ENCODE measurements at places on chromosomes 5 and 9.

- no peak for DNase-seq
Observed at GRCh38 chr5:177302354-177303110, 987 bp downstream of the RAB24 start.

DNA sequence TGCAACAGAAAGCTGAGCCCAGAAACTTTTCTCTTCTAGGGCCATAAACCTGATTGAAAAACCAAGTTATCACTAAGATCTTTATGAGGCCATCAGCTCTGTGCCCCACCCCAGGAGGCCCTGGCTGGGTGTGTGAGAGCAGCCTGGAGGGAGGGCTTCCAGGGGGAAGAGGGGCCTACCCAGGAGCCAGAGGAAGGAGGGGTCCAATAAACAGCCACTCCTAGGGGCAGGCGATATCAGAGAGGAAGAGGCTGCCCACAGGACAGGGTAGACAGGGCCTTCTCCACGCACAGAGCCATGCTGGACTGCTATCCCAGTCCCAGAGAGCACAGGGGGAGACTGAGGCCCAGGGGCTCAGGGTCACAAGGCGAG is 4.5 kb upstream of the CDX1 start:
- DNase-seq, result no peak

DNA sequence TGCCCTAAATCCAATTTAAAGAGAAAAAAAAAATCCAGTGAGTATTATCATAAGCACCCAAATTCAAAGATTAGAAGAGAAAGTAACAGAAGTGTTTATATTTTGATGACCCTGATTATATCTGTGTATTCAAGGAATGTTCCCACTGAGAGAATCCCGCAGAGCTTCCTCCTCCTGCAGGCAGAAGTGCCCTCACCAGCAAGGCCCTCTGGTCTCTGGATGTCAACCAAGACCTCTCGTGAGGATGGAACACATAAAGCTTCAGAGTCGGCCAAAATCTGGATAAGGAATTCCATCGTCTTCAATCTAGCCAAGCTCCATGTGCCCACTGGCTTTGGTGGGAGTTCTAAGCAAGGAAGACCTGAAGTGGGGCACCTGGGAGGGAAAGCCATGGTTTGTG is 18.1 kb downstream of the PTCH1 start:
- DNase-seq, result no peak

GRCh38 chr9:109509611-109510010 is 11.5 kb upstream of the PTPN3 start:
- DNase-seq, result no peak

- no peak for DNase-seq
Observed at GRCh38 chr9:128528445-128529160, 23.8 kb upstream of the SPTAN1 start.

DNA sequence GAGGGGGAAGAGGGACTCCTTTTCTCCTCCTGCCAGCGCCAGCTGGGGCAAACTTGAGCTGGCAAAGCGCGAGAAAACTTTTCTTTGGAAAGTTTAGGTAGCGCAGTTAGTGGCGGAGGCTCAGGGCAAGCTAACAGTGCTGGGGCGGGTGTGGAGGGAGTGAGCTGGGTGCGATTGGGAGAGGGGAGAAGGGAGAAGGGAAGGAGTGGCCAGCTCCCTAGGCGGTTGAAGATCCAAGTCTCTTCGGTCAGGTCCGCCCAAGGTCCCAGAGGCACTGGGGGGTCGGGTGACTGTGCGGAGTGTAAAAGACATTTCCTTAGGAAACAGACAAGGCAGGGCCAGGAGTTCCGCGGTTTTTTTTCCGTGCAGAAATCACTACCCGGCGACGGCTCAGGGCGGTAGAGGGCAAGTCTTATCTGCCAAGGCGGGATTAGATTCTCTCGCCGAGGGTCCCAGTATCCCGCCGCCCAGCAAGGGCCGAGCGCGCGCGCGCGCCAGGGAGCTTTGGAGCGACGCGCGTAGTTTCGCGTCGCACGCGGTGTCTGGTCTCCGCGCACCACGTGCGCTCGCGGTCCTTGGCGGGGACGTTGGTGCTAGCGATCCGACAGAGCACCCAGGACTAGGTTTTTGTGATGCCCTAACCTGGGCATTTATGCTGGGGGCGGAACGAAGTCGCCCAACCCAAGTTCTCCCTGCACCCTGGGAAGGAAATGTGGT is 33.6 kb upstream of the NFIB start:
- DNase-seq, result no peak

- no peak for DNase-seq
Observed at GRCh38 chr9:110532908-110533665, 46.5 kb downstream of the SVEP1 start.

DNA sequence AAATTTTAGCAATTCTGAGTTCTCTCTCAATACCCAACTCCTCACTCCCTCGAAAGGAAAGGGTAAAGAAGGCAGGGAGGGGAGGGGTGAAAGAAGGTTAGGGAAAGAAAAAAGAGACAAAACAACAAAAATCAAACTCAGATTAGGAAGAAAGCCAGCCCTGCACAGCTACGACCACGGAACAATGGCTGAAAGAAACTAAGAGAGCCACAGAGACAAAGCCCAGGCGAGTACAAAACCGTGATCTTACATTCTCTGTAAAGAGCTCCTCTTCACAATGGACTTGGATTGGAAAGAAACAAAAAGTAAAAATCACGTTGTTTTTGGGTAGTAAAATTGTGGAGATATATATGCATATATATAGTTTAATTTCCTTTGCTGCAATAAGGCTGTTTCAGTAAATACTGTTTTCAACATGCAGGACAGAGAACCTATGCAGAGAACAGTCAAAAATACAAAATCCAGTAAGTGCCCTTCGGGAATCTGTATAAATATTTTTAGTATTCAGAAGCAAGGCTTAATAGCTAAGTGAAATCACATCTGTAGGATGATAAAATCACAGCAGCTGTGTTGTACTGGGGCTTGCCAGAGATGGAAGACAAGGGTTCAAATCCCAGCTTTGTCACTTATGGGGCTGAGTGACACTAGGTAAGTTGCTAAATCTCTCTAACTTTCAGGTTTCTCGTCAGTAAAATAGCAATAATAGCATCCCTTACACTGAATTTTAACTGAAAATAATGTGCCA is 16.9 kb downstream of the PSMB7 start:
- DNase-seq, result no peak

DNA sequence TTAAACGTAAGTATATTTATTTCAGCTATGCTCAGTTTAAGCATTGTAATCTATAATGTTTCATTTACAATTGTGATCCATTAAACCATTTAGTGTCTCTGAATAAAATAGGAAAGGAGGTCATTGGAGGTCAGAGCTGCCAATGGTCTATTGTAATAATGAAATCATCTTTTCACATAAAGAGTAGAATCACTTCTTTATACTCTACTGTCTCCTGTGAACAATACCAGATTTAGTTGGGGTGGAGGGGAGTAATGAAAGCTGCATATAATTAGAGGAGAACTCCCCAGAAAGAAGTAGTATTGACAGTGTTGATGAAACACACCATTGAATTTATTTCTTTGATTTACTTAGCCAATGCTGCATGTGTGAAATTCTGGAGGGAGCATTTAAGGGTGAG is 35.1 kb upstream of the ZFYVE16 start:
- DNase-seq, result no peak

DNA sequence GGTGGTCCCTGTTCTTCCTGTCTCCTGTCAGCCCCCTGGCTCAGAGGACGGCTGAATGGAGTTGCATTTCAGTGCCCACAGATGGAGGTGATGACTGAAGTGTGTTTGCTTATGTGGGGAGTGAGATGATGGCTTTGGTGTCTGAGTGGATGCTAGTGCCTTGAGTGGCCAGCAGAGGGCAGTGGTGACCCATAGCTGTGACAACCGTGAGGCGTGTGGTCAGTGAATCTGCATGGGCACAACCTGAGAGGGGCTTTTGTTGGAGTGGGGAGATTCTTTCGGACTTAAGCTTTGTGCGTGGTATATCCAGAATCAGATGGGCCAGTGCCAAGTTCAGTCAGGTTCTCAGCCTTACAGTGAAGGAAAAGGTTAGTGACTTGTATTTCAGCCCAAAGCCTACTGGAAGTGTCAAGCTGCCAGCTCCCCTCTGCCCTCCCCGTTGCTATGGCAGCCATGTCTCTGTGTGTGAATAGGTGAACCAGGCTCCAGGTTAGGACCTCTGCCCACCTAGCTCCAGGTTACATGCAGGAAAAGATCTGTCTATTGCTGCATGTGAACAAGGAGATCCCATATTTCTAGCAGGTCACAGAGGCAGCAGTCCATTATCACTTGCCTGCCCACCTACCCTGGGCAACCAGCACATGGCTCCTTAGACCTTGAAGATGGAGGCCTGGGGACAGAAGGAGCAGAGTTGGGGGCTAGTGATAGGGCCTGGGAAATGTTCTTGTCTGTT is 14.7 kb upstream of the CXXC5 start:
- peak; percentile 87 for DNase-seq

DNA sequence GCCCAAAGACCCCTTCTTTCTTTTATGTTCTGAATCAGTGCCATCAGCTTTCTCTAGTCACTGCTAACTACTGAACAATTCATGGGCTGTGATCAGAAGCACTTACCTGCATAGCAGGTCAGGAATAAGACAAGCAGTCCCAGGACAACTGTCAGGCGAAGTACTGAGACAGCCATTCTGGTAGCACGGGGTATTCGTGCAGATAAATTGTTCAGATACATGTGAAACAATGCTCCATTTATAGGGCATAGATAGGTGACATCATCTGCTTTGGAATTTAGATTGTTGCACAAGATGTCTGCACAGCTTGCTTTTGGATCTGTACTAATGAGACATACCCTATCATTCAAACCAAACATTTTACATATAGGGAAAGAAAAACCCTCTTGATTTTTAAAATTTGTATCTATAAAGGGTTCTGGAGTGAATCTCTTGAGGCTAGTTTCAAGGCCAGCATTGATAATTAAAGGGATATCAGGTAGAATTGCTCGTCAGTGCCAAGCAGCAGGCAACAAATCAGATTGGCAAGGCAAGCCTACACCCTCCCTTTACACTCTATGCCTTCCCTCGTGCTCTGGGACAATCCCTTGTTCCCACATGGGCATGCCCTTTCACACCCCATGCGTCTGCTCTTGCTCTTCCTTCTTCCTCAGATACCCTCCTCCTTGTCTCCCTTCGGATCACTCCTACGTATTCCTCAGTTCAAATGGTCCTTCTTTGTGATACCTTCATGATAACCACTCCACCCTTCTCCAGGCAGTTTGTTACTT is at the start of gene C5orf46:
C5orf46 (minus strand) TSS at position 213 of the 770 bp plus-strand sequence; CDS start at position 176, 37 bp downstream.
- DNase-seq, result no peak

DNA sequence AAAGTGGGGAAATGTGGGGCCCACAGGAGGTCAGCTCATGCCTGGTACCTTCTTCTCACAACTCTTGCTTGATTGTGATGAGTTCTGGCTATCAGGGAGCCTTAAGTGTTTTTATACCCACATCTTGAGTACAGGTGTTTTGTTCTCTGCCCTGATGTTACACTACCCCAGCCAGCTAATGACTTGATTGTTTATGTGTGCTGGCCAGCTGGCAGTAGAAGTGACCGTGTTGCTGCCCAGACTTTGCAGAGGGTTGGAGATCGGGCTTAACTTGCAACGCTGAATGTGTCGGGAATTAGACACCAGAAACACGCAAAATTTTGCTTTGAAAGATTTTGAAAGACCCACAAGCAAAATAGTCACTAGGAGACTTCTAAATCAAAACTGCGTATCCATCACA is 16.9 kb upstream of the ZDHHC11B start:
- no peak for DNase-seq

GRCh38 chr9:107483666-107484065 is 5.9 kb downstream of the KLF4 start:
- no peak for DNase-seq

DNA sequence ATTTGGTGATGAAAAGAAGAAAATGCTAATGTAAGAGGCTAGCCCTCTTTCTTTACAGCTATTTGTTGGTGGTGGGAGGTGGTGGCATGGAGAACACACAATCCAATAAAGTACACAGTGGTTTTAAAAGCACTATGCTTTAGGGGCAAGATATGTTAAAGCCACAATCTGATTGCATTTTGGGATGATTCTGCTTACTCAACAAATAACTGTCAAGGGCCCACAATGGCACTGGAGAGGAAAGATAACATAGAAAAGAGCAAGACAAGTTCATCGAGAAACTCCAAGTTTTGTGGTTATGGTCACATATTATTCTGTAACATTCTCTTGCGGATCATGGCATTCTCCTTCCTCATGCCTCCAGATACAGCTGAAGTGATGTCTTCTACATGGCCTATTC is 38.8 kb downstream of the OTP start:
- DNase-seq, result no peak

- no peak for DNase-seq
Observed at GRCh38 chr5:103249068-103249467, 9.5 kb upstream of the MACIR start.

- DNase-seq, result no peak
Observed at GRCh38 chr5:2895876-2896275, 144.4 kb upstream of the IRX2 start.

DNA sequence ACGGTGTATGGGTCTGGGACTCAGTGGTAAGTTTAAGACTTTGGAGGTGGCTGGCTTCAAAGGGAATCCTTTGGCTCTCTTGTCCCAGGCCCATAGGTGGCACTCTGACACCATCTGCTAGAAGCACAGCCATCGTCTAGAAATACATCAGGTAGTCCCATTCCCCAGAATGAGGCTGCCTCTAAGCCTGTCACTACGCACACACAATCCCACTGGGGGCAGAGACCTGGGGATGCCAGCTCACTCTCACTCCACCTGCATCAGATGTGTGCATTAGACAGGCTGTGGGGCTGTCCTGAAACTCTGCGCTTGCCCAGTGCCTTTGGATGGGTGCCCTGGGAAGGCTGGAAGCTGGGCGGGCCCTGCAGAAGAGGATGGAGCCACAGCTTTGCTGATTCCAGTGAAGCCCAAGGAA is 127.5 kb upstream of the PANK3 start:
- no peak for DNase-seq

- DNase-seq, result no peak
Observed at GRCh38 chr5:168165221-168165914, 126.1 kb upstream of the WWC1 start.

DNA sequence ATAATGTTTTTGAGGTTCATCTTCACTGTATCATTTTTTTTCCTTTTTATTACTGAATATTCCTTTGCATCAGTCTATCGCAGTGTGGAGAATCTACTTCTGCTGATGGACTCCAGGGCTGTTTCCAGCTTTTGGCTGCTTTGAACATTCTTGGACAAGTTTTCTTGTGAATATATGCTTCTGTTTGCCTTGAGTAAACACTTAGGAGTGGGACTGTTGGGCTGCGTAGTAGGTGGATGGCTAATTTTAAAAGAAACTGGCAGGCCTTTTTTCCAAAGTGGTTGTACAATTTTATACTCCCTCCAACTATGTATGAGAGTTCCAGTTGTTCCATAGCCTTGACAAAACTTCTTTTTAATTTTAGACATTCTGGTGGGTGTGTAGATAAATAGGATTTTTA is 102.4 kb downstream of the WDR41 start:
- no peak for DNase-seq

GRCh38 chr9:89022001-89022759 is 30.9 kb downstream of the S1PR3 start:
- no peak for DNase-seq

DNA sequence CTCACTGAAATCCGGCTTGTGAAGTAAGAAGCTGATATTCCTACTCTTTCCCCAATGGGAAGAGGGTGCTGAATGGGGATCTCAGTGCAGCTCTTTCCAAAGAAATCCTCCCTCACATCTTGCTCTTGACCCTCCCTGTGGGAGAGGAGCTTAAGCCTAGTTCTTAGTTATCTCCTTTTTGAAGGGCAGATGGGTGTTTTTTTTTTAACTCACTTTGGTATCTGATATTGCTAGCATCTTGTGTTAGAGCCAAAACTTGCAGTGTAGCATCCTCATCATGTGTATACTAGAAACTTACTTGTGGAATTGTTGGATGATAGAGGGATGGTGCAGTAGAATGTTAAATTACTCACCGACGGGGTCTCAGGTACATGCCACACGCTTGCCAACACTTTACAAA is 90.2 kb downstream of the F2RL2 start:
- DNase-seq, result no peak

GRCh38 chr5:65440456-65440855 is 41.3 kb downstream of the ADAMTS6 start:
- DNase-seq, result no peak

All from KBM-7 (cell line).